ENCODE measurements at places on chromosomes 6 and 20. TPM values are rescaled to one million over a fixed set of nuclear protein-coding genes. Genes with fewer than 3 reads are reported as not detected.

The NOX3 gene
- not detected for total RNA-seq

GRCh38 chr20:25394996-25395395 lies 4.4 kb upstream of the ABHD12 start:
- H3K36me3 ChIP-seq, result no peaks in the 10 kb centered on the region
- H3K4me3 ChIP-seq, result no peak overlapping the region
- H3K4me1 ChIP-seq, result no peaks in the 10 kb centered on the region

GRCh38 chr6:135815216-135815615 lies 36.3 kb upstream of the PDE7B start:
- H3K4me3 ChIP-seq, result no peak overlapping the region
- no peaks in the 10 kb centered on the region for H3K27me3 ChIP-seq
- no peak for DNase-seq
- H3K36me3 ChIP-seq, result no peaks in the 10 kb centered on the region
- no peaks in the 10 kb centered on the region for H3K4me1 ChIP-seq

DNA sequence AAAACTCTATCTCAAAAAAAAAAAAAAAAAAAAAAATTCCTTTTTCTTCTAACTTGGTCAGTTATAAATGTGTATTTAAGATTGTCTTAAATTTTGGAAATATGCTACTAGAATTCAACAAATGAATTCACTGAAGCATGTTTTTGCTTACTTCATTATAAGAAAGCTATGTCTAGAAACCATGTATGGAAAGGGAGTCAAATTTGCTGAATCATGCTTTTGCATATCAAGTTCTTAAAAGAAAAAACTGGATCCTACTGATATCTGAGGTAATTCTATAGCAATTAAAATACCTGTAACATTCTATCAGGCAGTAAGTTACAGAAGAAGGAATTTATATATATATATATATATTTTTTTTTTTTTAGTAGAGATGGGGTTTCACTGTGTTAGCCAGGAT lies 27.7 kb downstream of the AKIRIN2 start:
- H3K27ac ChIP-seq, result no peak overlapping the region
- H3K4me1 ChIP-seq, result peaks cover 11% of the 10 kb centered on the region
- H3K4me3 ChIP-seq, result no peak overlapping the region
- DNase-seq, result no peak
- H3K36me3 ChIP-seq, result peaks cover 41% of the 10 kb centered on the region

The ZSCAN16 gene
- 8.6 TPM for total RNA-seq

DNA sequence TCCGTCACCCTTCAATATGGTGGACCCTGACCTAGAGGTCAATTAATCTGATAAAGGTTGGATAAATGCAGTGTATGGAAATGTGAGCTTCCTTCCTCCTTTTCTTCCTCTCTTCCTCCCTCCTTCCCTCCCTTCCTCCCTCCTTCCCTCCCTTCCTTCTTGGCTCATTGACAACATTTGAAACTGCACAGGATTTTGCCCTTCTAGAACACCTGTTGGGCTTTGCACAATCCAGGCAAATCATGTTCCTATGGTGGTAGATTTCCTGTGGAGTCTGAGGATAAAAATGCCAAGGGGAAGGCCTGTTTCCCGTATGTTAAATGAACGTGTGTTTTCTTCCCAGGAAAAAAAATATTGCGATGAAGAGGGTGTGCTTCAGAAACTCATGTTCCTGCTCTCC lies 642.8 kb downstream of the EPM2A start:
- H3K4me1 ChIP-seq, result no peaks in the 10 kb centered on the region
- H3K27ac ChIP-seq, result no peak overlapping the region
- no peak overlapping the region for H3K4me3 ChIP-seq
- no peak for DNase-seq
- H3K27me3 ChIP-seq, result no peaks in the 10 kb centered on the region

GRCh38 chr6:112568066-112568465 lies 220.9 kb downstream of the RFPL4B start:
- no peak overlapping the region for H3K4me3 ChIP-seq
- no peak overlapping the region for H3K27ac ChIP-seq
- H3K27me3 ChIP-seq, result no peaks in the 10 kb centered on the region
- H3K4me1 ChIP-seq, result no peaks in the 10 kb centered on the region
- DNase-seq, result no peak
- no peaks in the 10 kb centered on the region for H3K36me3 ChIP-seq

GRCh38 chr6:168675933-168676551 lies 235.1 kb downstream of the SMOC2 start:
- no peak overlapping the region for H3K4me3 ChIP-seq
- no peaks in the 10 kb centered on the region for H3K36me3 ChIP-seq
- no peaks in the 10 kb centered on the region for H3K27me3 ChIP-seq
- H3K4me1 ChIP-seq, result no peaks in the 10 kb centered on the region
- no peak overlapping the region for H3K27ac ChIP-seq
- no peak for DNase-seq

The SPATA2 gene
- total RNA-seq, result 9.1 TPM

The C4A gene
- 6.7 TPM for total RNA-seq

- H3K27me3 ChIP-seq, result no peaks in the 10 kb centered on the region
- no peak overlapping the region for H3K27ac ChIP-seq
- peaks cover 15% of the 10 kb centered on the region for H3K36me3 ChIP-seq
- DNase-seq, result no peak
- no peak overlapping the region for H3K4me3 ChIP-seq
- peaks cover 6% of the 10 kb centered on the region for H3K4me1 ChIP-seq
Measured at GRCh38 chr6:135002974-135003703, 51.5 kb downstream of the HBS1L start.

- no peak overlapping the region for H3K27ac ChIP-seq
- DNase-seq, result no peak
- H3K27me3 ChIP-seq, result no peaks in the 10 kb centered on the region
- no peak overlapping the region for H3K4me3 ChIP-seq
- peaks cover 24% of the 10 kb centered on the region for H3K36me3 ChIP-seq
- peaks cover 6% of the 10 kb centered on the region for H3K4me1 ChIP-seq
Measured at GRCh38 chr20:3194617-3195280, 9.7 kb downstream of the DDRGK1 start.

DNA sequence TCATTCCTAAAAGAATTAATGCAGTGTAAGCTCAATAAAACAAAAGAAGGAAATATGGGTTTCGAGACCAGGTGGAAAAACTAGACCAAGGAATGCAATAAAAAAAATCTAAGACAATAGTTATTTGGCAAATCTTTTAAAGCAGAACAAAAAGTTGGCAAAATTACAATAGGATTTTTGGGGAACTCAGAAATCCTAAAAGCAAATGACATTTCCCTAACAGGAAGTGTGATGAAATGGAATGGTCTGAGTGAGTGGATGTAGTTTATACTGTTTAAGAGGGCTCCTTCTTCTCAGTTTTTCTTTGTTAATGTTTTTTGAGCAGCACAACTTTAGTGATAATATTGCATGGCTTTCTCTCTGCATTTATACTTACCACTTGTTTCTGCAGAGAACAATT lies 190.0 kb downstream of the PLCB4 start:
- H3K36me3 ChIP-seq, result no peaks in the 10 kb centered on the region
- no peak for DNase-seq
- no peaks in the 10 kb centered on the region for H3K27me3 ChIP-seq
- no peak overlapping the region for H3K27ac ChIP-seq
- no peaks in the 10 kb centered on the region for H3K4me1 ChIP-seq

The LY6G5C gene
- total RNA-seq, result 4.6 TPM

DNA sequence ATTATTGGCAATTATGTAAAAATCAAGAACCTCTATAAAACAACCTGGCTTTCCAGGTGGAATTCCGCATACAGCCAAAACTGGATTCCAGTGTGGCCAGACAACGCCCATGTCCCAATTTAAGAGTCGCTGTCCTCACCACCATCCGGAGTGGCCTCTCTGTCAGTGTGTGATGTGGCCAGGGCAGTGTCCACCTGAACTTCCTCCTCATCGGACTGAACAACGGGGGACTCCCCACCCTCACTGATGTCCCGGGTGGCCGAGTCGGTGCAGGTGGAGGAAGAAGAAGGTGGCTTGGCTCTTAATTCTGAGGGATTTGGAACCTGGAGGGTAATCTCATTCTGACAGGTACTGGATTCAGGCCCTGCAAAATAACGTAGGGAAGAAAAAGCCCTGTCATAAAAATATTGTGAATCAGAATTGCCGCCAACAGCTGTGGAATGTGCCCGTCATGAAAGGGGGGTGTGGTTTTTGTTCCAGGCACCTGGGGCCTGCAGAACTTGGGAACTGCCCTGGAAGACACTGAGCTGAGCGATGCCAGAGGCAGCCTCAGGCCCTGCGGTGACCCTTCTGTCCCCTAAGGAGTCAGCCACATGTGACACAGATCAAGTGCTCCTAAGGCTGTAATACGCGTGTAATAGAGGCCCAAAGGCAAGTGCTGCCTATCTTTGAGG lies 139.8 kb downstream of the DTNBP1 start:
- H3K4me1 ChIP-seq, result peaks cover 11% of the 10 kb centered on the region
- no peak overlapping the region for H3K27ac ChIP-seq
- no peak for DNase-seq
- H3K4me3 ChIP-seq, result no peak overlapping the region
- H3K27me3 ChIP-seq, result no peaks in the 10 kb centered on the region
- peaks cover 51% of the 10 kb centered on the region for H3K36me3 ChIP-seq

Data from activated naive CD8-positive, alpha-beta T cell treated with anti-CD3 and anti-CD28 coated beads, Interleukin-2, amount 10 ng/mL, durations not matched to agents 7 days and 5 days (primary cell).